ENCODE measurements at places on chromosomes 5 and 9.

DNA sequence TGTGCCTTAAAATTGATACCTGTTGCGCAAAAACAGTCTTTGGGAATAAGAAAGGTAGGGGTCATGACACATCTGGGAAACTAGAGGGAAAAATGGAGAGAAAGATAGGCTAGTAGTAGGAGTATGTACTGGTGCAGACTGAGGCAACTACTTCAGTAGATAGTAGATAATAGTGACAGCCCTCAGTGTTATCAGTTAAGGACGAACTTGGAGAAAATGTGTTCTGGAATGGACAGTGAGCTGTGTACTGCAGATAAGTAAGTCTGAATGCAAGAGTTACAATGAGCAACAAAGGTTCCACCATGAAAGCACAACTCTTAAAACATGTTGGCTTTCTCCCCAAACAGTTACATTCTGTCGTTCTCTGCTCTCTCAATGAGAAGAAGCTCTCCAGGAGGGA is 6.5 kb upstream of the INSL6 start:
- DNase-seq, result no peak

GRCh38 chr5:43019614-43020398 is 20.3 kb downstream of the ANXA2R start:
- peak; percentile 62 for DNase-seq

GRCh38 chr9:114521846-114522245 is 16.6 kb upstream of the WHRN start:
- no peak for DNase-seq

- no peak for DNase-seq
These were observed 44.7 kb upstream of the NKD2 start for GRCh38 chr5:963673-964531.

DNA sequence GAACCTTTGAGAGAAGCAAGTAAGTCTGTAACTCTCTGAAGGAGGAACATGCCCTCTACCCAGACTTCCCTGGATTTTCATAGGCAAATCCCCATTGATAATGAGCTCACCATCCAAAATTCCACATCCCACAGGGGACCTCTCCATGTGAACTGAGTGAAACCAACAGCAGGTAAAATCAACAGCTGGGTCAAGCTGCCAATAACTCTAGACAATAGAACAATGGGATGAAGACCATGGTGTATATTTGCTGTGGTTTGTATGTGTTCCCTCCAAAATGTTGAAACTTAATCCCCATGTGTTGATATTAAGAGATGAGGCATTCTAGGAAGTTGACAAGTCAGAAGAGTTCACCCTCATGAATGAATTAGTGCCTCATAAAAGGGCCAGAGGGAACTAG is 110.2 kb upstream of the MYO10 start:
- no peak for DNase-seq

DNA sequence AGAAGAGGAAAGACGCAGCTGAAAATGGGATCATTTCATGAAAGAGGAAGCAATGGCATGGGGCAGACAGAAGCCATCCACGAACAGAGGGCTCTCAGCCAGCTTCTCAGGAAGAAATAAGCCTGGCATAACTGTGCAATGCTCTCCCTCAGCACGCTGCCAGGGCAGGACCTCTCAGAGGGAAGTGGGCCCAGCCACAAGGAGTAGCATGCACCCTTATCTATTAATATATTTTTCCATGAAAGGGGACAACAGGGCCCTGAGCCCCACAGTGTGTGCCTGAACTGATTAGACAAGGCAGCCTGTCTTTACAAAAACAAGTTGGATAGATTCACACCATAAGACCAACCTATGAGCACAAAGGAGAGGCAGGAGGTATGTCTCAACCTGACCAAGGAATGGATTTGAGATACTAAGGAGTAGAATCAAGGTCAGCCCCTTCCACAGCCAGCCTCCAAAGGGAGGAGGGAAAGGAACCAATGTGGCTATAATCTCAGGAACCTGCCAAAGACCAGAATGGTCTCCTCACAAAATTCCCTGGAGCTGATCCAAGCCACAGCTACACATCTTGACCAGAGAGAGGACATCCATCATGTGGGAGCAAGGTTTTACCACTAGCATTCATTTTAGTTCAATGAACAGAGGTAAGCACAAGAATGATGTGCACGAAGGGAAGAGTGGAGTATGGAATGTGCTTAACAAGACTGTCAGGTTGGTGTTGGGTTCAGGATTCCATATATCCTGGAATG is 154.8 kb downstream of the SIL1 start:
- DNase-seq, result no peak

DNA sequence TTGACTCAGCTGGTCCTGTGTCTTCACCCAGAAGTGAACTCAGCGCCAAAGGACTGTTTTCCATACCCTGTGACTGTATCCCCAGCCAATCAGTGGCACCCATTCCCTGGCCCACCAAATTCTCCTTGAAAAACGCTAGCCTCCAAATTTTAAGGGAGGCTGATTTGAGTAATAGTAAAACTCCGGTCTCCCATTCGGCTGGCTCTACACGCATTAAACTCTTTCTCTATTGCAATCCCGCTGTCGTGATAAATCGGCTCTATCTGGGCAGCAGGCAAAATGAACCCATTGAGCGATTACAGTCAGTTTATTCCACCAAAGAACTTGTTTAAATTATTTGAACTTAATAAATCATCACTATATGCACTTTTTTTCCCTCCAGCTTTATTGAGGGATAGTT is 55.9 kb upstream of the PPP1R26 start:
- DNase-seq, result no peak

- no peak for DNase-seq
These were observed 38.8 kb downstream of the NFX1 start for GRCh38 chr9:33329117-33329563.

GRCh38 chr5:53099546-53099945 is 10.0 kb downstream of the MOCS2 start:
- no peak for DNase-seq

DNA sequence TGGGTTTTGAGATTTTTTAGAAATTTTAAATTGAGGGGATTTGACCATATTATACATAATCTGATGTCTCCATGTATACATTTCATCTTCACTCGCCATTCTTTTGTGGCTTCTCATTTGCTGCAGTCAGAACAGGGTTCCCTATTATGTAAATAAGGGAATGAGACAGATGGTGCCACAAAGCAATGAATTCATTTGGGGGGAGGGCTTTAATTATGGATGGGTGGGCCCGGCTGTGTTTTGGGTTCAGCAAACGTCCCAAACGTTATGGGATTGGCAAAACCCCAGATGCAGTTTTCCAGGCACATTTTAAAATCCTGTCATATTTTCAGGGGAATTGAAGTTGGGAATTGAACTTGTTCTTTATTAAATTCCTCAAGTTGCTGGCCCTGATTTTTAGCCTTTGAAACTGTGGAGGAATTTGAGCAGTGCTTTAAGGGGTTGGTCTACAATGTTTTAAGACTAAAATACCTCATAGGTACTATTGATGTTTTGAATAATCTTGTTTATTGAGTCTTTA is 558.5 kb upstream of the ZNF462 start:
- no peak for DNase-seq

- no peak for DNase-seq
These were observed 244.4 kb downstream of the FAM114A2 start for GRCh38 chr5:153794327-153794726.

DNA sequence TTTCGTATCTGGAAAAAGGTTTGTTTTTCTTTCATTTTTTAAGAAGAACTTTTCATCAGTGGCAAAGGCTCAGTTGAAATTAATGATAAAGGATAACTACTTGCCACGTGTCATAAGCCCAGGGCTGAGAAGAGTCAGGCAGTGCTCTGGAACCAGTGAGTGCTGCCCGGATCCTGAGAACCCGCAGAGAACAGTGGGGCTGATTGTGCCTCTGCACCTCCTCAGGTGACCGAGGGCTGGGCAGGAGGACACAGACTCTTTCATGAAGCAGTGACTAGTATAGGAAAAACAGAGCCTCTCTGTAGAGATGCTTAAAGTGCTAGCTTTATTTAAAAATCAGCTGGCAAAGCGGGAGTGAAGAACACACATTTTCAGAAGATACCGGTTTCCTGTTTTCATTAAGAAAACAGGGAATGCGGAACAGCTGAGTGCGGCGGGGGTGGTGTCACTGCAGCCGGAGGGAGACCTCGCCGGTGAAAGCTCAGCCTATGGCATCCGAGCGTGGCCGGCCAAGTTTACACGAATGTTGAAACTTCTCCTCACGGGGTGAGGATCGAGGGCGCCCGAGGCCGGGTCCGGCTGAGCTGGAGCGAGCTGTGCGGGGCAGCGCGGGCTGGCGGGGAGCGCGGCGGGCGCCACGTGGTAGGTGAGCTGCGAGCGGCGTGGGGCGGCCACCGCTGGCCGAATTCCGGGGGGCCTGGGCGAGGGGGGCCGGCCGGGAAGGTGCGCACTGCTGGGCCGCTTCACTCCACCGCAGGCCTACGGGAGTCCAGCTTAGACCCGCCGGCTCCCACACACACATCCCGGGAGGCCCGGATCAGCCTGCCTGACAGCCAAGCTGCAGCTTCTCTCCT is 134.7 kb upstream of the DMRT1 start:
- no peak for DNase-seq

GRCh38 chr5:151454889-151455288 is 7.5 kb downstream of the SLC36A1 start:
- no peak for DNase-seq

- no peak for DNase-seq
These were observed 379 bp upstream of the TICAM2 start for GRCh38 chr5:115602591-115603125.

DNA sequence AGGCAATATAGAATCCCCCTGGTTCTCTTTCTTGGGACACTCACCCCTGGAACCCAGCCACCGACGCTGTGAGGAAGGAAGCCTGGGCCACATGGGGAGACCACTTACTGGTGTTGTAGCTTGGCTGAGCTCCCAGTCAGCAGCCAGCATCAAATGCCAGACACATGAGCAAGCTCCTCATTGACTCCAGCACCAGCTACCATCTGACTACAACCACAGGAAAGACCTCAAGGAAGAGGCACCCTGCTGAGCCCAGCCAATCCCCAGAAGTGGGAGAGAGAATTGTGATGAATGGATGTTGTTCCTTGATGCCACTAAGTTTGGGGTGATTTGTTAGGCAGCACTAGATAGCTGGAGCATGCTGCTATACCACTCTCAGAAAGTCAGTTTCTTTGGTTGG is 36.0 kb downstream of the BNIP1 start:
- no peak for DNase-seq
